ENCODE measurements at places on chromosomes 16 and 17.

GRCh38 chr17:79372470-79373238 is 238.2 kb downstream of the RBFOX3 start:
- DNase-seq, result no peak

- DNase-seq, result no peak
These were observed 10.5 kb upstream of the SPNS1 start for GRCh38 chr16:28964072-28964471.

- no peak for DNase-seq
These were observed 72.6 kb downstream of the NLK start for GRCh38 chr17:28115046-28115445.

DNA sequence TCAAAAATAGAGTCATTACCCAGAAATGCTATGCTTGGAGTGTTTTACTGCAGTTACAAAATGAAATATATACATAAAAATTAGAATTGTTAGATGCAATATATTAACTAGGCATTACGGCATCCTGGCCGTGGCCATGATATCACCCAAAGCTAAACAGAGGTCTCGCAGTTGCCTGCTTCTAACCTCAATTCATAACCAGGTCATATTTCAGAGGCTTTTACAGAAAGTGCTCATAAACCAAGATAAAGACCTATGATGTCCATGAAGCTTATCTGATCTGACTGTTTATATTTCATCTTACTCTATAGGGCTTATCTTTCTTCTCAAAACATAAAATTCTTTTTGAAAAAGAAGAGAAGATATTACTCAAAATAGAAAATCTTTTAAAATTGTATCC is 664.5 kb upstream of the SALL1 start:
- DNase-seq, result no peak

DNA sequence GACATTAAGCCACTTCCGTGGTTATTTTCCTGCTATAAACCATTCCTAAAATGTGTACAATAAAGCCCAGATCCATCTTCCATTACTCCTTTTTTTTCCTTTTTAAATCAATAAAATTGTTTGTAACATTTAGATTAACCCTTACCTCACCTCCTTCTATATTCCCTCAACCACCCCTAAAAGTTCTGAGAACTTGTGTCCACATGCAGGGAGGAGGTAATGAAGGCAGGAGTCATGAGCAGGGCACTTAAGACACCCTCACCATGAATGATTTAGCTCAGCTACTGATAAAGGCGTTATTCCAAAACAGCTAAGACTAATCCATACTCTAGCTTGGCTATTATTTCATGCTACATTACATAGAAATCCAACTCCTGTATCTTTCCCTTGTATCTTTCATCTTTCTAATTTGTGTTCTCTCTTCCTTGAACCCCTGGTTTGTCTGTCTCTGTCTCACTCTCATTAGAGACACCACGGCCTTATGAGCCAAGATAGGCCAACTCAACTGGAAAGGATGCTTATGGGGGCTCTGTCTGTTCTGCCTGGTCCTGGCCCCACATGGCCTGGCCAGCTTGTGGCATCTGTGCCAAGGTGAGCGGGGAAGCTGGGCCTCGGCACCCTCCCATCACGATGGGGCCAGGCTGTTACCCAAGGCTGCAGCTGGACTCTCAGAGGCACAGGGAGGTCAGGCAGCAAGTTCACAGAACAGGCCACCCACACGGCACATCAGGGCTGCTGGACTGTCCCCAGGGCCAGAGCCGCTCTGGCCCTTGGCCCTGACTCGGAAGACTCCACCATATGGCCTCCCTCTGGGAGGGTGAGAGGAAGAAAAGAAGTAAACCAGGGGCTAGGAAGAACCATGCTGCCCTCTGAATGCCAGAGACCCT is 294.4 kb downstream of the SOX9 start:
- no peak for DNase-seq
